ENCODE measurements at places on chromosomes 11 and 22. TPM values are rescaled to one million over a fixed set of nuclear protein-coding genes. Genes with fewer than 3 reads are reported as not detected.

CHRDL2 gene
- 0.30 TPM for total RNA-seq

ACER3 gene
- 48.3 TPM for total RNA-seq

C11orf91 gene
- total RNA-seq = not detected

GRCh38 chr11:28463826-28464225 is 355.6 kb downstream of the METTL15 start:
- H3K27ac ChIP-seq = no peak overlapping the region
- DNase-seq = no peak
- no peaks in the 10 kb centered on the region for H3K4me1 ChIP-seq
- H3K36me3 ChIP-seq = no peaks in the 10 kb centered on the region
- no peaks in the 10 kb centered on the region for H3K27me3 ChIP-seq
- H3K4me3 ChIP-seq = no peak overlapping the region

- H3K4me1 ChIP-seq = peaks cover 3% of the 10 kb centered on the region
- peaks cover 6% of the 10 kb centered on the region for H3K27me3 ChIP-seq
- H3K36me3 ChIP-seq = no peaks in the 10 kb centered on the region
- H3K4me3 ChIP-seq = no peak overlapping the region
- no peak for DNase-seq
- H3K27ac ChIP-seq = no peak overlapping the region
These were observed 83.6 kb downstream of the ZNF280B start for GRCh38 chr22:22424956-22425355.

DNA sequence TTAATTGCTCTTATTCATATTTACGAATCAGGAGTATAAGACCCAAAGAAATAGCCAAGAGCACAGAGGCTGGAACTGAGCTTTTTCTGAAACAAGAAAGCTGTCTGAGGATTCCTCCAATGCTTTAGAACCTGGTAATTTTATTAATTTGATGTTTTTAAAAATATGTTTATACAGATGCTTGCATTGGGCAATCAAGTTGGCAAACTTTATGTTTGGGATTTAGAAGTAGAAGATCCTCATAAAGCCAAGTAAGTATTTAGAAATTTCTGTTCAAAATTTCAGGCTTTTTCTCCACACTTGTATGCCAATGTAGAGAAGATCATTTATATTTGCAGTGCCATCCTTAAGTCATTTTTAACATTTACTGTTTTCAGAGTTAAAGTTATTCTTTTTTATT is 24.3 kb upstream of the HIKESHI start:
- H3K36me3 ChIP-seq = peaks cover 4% of the 10 kb centered on the region
- no peaks in the 10 kb centered on the region for H3K27me3 ChIP-seq
- no peaks in the 10 kb centered on the region for H3K4me1 ChIP-seq
- DNase-seq = no peak
- no peak overlapping the region for H3K27ac ChIP-seq

Data from spinal cord (tissue), 10 donors.